ENCODE measurements at places on chromosomes 1 and 21.

DNA sequence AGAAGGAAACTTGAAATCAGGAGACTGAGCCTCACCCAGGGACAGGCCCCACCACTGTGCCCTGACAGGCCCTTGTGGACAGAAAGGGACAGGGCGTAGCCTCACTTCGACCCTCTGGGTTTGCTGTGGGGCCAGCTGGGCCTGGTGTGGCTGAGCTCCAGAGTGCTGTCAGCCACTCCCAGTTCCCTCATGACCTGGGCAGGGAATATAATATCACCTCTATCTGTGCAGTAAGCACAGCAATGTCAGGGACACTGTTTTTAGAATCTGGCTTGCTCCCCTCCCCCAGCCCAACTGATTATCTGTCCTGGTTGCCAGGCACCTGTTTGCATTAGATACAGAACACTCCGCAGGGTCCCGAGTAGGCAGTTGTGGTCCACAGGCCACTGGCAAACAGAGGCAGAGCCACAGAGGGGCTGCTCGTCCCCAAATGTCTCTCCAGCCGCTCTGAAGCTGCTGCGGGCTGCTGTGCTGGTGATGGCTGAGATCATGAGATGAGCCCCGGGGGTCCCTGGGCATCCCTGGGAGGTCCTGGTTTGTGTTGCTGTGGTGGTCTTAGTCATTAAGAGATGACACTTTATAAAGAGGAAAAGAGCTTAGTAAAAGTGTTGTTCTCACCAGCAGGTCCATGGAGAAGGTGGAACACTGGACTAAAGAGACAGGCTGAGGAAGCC is 51.6 kb downstream of the ETS2 start:
- no peak for DNase-seq

DNA sequence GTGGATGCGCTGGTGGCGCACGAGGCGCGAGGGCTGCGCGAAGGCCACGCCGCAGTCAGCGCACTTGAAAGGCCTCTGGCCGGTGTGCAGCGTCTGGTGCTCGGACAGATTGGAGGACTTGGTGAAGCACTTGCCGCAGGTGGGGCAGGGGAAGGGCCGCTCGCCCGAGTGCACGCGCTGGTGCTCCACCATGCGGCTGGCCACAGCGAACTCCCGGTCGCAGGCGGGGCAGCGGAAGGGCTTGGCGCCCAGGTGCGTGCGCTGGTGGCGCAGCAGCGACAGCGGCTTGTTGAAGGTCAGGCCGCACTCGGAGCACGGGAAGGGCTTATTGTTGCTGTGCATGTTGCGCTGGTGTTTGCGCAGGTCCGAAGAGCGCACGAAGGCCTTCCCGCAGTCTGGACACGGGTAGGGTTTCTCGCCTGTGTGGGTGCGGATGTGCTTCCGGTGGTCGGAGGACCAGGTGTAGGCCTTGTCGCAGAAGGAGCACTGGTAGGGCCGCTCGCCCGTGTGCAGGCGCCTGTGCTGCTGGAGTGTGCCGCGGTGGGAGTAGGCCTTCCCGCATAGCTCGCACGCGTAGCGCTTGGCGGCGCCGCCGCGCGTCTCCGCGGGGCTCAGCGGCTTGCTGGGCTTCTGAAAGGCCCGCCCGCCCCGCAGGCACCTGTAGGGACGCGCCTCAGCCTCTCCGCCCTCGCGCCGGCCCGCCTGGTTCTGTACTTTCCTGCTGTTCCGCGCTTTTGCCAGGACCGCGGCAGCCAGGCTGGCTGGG is 4.7 kb downstream of the ZNF648 start:
- no peak for DNase-seq

DNA sequence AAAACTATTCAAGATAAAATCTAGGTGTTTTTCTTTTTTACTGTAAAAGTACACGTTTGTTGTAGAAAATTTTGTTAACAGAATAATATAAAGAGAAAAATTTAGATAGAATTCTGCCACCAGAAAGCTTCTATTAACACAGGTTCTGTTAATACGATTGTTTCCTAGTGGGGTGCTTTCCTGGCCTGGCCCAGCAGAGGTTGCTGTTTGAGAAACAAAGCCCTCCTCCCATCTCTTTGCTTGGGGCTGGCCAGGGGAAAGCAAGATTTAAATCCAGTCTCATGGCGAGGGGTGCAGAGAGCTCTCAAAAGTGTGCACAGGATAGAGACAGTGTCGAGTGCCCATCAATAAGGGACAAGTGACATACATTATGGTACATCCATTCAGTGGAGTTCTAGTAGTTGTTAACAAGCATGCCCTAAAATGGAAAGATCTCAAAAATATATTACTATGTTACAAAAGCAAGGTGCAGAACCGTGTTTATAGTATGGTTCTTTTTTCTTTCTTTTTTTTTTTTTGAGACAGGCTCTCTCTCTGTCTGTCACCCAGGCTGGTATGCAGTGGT is 14.6 kb upstream of the ACBD3 start:
- DNase-seq, result no peak

DNA sequence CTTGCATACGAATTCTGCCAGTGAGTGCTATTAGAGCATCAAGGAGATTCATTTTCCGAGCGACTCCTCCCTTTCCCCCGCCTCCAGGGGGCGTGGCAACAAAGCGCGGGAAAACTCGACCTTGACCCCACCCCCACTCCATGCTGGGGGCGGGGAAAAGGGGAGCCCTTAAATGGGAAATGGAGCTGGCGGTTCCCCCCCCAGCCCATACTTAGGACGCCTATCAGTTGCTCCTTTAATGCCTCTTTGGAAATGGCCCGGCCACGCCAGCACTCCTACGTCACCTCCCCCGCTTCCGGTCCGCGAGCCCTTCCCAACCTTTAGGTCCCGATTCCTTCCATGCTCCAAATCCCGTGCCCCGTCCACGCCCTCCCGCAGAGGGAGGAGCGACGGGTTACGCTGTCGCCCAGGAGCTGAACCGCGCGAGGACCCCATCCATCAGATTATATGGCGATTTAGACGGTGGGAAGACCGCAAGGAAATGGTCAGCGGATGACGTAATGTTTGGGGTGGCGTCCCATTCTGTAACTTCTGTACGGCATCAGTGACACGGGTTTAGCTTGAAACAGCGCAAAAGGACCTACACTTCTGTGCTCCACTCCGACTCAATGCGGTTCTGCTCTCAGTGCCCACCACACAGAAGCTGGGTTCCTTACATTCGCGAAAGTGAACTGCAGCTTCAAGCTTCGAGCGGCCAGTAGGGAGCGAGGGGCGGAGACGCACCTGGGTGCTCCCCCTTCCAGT is 702 bp upstream of the ZNF687 start:
- DNase-seq, result peak; percentile 90

DNA sequence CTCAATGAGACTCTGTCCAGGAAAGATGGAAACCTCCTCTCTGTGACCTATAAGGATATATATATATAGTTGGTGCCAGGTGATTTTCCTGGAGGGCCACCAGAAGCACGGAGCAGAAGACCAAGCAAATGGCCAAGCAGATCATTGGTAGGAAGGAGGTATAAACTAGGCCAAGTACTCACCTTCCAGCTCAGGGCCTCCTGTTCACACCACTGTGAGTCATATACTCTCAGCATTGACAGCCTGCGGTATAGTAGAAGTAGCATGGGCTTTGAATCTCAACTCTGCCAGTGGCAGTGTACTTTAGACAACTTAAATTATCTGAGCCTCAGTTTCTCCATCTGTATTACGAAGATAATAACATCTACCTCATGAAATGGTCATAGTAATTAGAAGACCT is 15.4 kb downstream of the IL12RB2 start:
- DNase-seq, result no peak

GRCh38 chr1:97630948-97631347 is 289.9 kb downstream of the DPYD start:
- DNase-seq, result no peak

- DNase-seq, result no peak
These were observed 36.9 kb upstream of the RGS1 start for GRCh38 chr1:192538407-192539296.

DNA sequence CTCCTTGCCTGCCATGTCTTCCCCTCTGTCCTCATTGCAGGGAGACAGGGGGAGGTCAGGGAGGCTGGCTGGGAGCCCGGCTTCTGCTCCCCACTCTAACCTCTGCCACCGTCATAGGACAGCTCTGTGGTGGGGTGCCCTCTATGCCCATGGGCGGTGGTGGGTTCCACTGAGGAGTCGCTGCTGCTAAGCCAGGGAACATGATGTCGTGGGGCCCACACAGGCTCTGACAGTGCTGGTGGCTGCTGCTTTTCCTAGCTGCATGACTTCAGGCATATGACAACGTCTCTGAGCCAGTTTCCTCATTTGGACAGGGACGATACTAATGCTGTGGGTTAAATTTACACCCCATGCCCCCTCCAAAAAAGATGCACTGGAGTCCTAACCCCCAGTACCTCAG is 14.7 kb downstream of the KCNA10 start:
- no peak for DNase-seq

GRCh38 chr1:88104236-88104635 is 579.8 kb upstream of the PKN2 start:
- no peak for DNase-seq

DNA sequence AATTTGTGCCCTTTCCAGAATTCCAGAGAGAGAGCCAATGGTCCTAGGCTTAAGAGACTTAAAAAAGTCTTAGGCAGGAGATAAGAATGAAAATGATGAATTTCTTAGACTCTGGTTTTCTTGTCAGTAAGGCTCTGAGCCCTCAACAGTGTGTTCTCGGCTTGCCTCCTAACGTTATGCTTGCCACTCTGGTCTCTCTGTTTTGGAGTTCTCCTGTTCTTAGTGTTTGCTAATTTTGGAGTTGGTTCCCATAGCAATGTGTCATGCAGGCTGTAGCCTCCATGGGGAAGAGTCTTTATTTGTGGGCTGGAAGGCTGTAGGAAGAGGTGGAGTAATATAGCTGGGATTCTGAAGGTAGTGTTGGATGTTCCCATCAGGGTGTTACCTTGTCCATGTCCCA is 19.9 kb downstream of the TBX19 start:
- no peak for DNase-seq

DNA sequence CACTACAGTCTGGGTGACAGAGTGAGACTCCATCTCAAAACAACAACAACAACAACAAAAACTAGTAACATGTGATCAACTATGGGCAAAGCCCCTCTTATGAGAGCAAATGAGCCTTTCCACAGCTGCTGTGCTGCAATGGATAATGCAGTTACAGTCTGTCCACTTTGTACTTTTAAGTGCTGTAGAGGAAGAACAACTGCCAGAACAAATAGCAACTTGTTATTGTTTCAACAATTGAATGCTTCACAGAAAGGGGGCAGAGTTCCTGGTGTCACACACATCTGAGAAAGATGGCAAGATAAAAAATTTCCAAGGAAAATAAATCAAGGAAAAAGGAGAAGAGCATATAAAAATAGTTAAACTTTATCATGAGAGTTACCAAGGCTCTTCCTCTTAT is 243.6 kb upstream of the DMRTA2 start:
- no peak for DNase-seq

GRCh38 chr1:93219443-93219842 is 38.9 kb downstream of the CCDC18 start:
- DNase-seq, result peak; percentile 5

- DNase-seq, result no peak
These were observed 104.8 kb downstream of the ATP5PO start for GRCh38 chr21:33810766-33811165.

GRCh38 chr1:67668660-67669059 is 16.3 kb upstream of the GADD45A start:
- no peak for DNase-seq

DNA sequence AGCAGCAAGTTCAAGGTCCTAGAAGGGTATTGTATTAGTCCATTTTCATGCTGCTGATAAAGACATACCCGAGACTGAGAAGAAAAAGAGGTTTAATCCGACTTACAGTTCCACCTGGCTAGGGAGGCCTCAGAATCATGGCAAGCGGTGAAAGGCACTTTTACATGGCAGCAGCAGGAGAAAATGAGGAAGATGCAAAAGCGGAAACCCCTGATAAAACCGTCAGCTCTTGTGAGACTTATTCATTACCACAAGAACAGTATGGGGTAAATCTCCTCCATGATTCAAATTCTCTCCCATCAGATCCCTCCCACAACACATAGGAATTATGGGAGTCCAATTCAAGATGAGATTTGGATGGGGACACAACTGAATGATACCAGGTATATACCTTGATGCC is 409.5 kb downstream of the NTNG1 start:
- DNase-seq, result no peak

DNA sequence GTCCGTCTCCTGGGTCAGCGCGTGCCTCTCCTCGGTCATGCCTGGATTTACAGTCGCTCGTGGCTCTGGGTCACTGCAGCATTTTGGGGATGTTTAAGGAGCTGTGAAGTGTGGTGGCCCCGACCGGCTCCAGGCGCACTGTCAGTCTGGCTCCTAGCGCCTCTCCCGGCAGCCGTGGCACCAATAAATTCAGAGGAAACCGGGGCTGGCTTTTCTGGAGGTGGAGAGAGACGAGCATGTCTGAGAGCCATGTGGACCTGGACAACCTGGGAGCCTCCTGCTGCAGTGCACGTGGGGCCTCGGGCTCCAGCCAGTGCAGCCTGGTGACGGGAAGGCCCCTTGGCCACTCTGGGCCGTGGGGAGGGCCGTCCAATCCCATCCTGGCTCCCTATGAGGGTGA is 17.1 kb downstream of the PLCH2 start:
- DNase-seq, result no peak

DNA sequence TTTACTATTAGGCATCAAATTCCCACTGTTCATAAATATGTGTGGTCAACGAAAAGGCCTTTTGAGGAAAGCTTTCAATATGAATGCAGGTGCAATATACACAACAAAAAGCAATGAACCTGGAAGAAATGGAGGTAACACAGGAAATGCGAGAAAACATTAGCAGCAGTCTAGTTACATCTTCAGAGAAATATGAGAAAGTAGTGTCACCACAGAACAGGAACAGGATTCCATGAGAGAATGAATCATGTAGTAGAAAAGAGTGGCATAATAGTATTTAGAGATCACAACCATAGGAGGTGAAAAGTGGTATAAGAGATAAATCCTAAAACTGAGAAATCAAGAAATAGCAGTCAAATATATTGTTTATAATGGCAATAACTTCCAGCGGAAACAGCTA is 103.7 kb downstream of the AK5 start:
- DNase-seq, result no peak

DNA sequence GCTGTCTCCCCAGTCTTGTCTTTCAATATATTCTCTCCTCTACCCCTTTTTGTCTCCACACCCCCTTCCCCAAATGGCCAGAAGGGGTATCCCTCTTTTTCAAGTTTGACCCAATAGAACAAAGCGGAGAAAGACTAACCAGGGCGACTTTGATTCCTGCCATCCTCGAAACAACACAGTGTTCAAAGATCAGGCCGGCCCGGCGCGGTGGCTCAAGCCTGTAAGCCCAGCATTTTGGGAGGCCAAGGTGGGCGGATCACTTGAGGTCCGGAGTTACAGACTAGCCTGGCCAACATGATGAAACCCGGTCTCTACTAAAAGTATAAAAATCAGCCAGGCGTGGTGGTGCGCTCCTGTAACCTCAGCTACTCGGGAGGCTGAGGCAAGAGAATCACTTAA is 77.0 kb upstream of the IFNAR2 start:
- DNase-seq, result no peak
